Dermis blood vessel endothelial cell (primary cell): ENCODE measurements at places on chromosomes 3 and 15. TPM values are rescaled to one million over a fixed set of nuclear protein-coding genes. Genes with fewer than 3 reads are reported as not detected.

C3orf22 gene
- not detected in 2 replicates for total RNA-seq

WDR93 gene
- not detected in 2 replicates for total RNA-seq

PPP1R14D gene
- not detected in 2 replicates for total RNA-seq

MCF2L2 gene
- 0.34 and 0.84 TPM in 2 replicates for total RNA-seq

CHRM5 gene
- 0.17 TPM in 1 of 2 replicates, not detected in the other for total RNA-seq
